ENCODE measurements at places on chromosomes 12 and 14.

DNA sequence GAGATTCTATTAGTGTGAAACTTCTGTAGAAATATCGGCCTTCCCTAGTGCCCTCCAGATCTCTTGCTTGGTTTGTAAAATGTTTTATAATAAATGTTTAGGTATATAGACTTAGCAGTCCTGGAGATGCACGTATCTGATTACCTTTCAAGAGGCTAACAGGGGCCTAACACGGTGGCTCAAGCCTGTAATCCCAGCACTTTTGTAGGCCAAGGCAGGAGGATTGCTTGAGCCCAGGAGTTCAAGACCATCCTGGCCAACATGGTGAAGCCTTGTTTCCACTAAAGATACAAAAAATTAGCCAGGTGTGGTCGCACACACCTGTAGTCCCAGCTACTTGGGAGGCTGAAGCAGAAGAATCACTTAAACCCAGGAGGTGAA, 9.8 kb upstream of the RILPL2 start:
- no peak for DNase-seq

DNA sequence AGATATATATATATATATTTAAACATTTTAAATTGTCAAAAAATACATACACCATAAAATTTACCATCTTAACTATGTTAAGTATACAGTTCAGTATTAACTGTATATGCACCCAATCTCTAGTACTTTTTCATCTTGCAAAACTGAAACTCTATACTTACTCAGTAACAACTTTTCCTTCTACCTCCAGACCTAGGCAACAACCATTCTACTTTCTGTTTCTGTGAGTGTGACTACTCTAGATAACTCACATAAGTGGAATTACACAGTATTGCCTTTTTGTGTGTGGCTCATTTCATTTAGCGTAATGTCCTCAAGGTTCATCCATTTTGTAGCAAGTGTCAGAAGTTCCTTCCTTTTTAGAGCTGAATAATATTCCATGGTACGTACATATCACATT, 8.2 kb downstream of the FAM234B start:
- DNase-seq = no peak

DNA sequence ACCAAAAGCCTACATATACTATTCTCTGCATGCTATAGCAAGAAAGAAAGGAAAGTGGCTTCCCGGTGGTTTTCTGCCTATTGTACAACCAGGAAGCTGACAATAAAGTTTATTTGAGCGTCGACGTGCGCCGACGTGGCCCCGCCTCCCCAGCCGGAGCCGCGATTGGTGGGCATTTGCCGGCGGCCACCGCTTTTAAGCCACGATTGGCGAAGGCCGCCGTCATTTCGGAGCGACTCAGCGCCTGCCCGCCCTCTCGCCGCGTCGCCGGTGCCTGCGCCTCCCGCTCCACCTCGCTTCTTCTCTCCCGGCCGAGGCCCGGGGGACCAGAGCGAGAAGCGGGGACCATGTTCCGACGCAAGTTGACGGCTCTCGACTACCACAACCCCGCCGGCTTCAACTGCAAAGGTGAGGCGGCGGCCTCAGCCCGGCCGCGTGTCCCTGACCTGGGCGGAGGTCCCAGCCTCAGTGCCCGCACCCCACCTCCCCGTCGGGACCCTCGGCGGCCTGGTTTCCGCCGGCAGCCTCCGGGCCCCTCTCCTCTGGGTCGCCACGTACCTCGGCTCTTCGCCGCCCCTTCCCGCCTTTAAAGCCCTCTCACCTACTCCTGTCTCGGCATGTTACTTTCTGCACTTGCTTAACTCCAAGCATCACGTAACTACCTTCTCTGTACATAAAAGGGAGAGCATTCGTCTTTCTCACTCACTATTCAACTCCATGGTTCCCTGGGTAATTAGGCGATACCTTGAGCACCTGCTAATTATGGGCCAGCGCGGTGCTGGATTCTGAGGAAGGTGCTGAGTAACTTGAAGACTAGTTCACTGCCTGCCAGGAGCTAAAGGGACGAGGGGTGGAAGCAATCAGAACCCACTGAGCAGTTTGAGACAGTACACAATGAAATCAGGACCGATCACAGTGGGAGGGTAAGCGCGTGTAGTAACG, at the start of gene RTRAF:
Gene RTRAF (plus strand): TSS at position 254 of the 942 bp plus-strand sequence. CDS start 94 bp downstream, at position 348.
- DNase-seq = peak; percentile 85

DNA sequence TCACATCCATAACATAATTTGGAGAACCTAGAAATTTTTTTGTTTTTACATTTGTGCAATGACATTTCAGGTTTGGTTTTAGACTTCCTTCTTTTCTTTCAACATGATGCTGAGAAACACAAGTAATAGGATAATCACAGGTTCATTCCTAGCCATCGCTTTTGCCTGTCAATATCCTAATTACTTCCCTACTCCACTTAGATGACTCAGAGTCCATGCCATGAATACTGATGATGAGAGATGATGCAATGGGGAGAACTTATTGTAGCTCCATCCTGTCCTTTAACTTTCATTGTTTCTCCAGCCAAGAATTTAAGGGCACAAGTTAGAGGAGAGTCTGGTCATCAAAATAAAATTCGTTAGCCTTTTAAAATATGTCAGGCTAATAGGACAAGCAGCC, 101.3 kb downstream of the PTPRO start:
- DNase-seq = no peak

GRCh38 chr12:27554421-27555186, 30.6 kb downstream of the PPFIBP1 start:
- DNase-seq = no peak

- no peak for DNase-seq
Observed at GRCh38 chr14:21796916-21797315, 123.3 kb upstream of the OR4E1 start.

DNA sequence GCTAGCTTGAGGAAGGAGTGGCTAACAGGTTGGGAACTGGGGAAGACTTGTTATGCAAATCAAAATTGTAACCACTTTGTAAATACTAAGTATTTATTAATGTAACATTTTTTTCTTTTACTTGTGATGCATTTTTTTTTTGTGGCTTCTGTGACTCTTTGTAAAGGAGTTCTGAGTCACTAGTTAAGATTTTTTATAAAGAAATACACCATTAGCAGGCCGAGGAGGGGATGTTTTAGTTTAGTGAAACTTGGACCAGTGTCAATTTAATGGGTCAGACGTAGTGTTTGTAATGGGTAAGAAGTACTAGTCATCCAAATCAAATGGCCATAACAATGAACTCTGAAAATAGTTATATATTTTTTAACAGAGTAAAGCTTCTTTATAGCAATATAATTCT, 43.1 kb downstream of the AKAP6 start:
- no peak for DNase-seq

- no peak for DNase-seq
Observed at GRCh38 chr12:21476949-21477348, 24.5 kb downstream of the RECQL start.

DNA sequence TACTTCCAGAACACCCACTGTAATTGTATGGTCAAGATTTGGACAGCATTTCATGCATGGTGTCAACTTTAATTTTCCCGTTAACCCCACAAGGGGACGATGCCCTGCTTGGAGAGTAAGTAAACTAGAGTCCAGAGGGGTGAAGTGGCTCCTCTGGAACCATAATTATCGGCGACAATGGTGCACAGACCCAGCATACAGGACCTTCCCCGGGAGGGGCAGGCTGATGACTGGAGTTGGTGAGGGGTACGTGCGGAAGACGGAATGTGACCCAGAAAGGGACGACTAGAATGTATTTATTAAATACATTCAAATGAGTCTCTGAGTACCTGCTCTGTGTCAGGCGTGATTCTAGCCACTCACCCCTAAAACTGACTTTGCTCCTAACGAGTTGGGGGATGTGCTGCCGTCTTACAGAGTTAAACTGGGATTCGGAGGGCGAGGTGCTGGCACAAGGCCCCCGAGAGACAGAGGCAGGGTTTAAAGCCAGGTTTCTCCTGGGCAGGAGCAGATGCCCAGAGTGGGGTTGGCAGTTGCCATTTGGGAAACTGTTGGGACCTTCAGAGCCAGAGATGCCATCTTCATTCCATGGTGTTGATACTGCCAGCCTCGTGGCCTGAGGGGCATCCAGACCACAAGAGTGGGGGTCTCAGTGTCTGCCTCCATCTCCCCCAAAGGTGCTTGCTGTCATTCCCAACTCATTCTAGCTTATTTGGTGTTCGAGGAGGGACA, 10.9 kb downstream of the RTL1 start:
- no peak for DNase-seq

GRCh38 chr14:97453991-97454390, 656.8 kb downstream of the VRK1 start:
- no peak for DNase-seq

GRCh38 chr12:33988197-33988805, 34.0 kb upstream of the ALG10 start:
- DNase-seq = no peak

DNA sequence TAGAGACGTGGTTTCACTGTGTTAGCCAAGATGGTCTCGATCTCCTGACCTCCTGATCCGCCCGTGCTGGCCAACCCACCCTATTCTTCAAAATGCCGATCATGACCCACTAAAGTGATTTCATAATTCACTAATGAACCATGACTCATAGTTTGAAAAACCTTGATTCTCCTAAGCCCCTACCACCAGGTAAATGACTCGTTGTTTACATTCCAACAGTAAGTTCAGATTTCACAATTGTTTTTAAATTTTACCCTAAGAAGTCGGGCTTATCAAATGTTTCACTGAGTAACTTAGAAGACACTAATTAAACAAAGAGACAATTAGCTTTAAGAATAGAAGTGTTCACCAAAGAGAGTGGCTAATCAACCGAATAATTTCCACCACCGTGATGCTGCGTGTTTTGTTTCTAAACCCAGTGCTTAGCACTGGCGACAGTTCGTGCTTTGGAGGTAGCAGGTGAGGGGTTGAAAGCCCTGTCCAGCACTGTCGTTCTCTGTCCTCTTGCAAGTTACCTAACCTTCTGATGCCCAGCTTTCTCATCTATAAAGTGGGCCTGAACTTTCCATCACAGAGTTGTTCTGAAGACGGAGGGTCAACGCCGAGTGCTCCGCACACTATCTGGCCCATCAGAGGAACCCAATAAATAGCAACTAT, 136.5 kb downstream of the NTF3 start:
- DNase-seq = no peak
